ENCODE measurements at places on chromosomes 7 and 10. TPM values are rescaled to one million over a fixed set of nuclear protein-coding genes. Genes with fewer than 3 reads are reported as not detected.

The LBX1 gene
- not detected for total RNA-seq

The POU6F2 gene
- not detected for total RNA-seq

The CYP3A4 gene
- not detected for total RNA-seq

DNA sequence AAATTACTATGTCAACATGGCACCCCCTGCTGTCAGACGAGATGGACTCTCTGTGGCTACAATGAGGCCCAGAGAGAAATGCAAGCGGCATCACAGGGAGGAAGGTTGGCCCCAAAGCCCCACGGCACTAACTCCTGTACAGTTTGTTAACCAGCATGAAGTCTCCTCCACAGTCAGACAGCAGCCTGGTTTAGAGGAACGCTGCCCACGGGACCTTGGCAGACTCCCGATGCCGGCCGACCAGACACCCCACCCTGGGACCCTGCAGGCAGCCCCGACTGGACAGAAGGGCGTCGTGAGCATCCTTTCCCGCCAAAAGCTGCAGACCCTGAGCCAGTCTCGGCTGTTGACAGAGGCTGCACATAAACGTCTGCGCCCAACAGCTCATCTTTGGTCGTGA lies 158.8 kb downstream of the DIP2C start:
- no peak for DNase-seq

- no peak for DNase-seq
Observed at GRCh38 chr7:105773030-105773460, 103.4 kb downstream of the ATXN7L1 start.

GRCh38 chr7:82039621-82040020 lies 269.8 kb upstream of the HGF start:
- no peak for DNase-seq

- DNase-seq: no peak
Observed at GRCh38 chr7:39294022-39294421, 272.2 kb upstream of the YAE1 start.

DNA sequence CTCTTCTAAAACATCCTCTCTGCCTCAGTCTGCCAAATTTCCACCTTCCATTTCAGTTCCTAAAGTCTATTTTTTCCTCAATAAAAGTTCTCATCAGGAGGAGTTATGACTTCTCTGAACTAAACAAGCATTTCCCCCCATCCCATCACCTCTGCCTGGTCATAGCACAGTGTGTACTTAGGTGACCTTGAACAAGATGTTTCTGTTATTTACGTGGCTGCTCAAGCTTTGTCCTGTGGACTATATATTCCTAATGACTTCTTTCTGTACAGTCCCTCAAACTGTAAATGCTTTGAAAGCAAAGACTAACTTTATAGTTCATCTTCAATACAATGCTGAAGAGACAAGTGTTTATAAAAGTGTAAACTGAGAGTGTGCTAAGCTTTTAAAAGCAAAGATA lies 166.9 kb downstream of the CPEB3 start:
- no peak for DNase-seq

DNA sequence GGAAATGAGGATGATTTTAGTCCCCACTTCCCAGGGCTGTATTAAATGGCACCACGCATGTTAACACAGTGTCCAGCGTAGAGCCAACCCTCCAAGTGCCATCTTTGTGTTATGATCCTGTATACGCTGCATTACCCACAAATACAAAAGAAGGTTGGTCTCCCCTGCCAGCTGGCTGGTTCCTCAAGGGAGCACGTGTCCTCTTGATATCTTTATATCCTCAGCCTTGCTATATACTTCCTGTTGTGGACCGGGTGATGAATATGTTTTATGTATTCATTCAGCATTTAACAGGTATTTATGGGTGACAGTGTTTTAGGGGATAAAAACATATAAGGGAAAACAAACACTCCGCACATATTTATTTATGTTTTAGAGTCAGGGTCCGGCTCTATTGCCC lies 23.2 kb upstream of the PRRT4 start:
- DNase-seq: no peak

- DNase-seq: no peak
Observed at GRCh38 chr7:96303686-96304443, 18.0 kb downstream of the SLC25A13 start.

GRCh38 chr10:126654579-126654978 lies 15.9 kb downstream of the C10orf90 start:
- DNase-seq: no peak

DNA sequence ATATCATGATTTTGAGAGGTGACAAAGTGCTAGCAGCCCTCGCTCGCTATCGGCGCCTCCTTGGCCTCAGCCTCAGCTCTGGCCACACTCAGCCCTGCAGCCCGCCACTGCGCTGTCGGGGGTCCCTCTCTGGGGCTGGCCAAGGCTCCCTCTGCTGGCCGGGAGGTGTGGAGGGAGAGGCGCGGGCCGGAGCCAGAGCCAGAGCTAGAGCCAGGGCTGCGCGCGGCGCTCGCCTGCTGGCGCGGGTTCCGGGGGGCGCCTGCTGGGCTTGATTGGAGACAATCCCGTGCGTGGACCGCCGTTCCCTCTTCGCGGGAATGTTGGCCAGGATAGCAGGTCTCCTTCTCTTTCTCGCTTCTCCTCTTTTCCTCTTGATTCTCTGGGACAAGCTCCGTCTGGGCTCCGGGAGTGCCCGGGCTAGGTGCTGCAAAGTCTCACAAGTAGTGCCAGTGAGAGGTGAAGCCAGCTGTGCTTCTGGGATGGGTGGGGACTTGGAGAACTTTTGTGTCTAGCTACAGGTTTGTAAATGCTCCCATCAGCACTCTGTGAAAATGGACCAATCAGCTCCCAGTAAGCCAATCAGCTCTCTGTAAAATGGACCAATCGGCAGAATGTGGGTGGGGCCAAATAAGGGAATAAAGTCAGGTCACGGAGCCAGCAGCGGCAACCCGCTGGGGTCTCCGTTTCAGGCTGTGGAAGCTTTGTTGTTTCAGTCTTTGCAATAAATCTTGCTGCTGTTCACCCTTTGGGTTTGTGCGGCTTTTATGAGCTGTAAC lies 43.4 kb upstream of the ELMO1 start:
- DNase-seq: no peak

- DNase-seq: no peak
Observed at GRCh38 chr7:137886746-137887145, 40.0 kb upstream of the DGKI start.

DNA sequence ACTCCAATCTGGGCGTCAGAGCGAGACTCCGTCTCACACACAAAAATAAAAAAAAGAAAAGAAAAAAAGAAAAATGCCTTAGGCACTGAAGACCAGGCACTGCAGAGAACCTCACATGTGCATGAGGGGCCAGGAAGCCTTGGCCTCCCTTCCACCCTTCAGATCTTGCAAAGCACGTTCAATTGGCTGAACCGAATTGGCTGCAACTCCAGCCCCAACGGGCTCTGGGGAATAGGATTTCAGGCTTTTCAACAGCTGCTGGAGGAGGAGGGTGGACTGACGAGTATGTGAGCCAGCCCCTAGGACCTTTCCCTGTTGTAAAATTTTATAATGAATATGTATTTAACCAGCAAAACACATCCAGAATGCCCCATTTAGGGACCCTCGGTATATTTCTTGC lies 16.7 kb downstream of the TMEM120A start:
- DNase-seq: no peak

DNA sequence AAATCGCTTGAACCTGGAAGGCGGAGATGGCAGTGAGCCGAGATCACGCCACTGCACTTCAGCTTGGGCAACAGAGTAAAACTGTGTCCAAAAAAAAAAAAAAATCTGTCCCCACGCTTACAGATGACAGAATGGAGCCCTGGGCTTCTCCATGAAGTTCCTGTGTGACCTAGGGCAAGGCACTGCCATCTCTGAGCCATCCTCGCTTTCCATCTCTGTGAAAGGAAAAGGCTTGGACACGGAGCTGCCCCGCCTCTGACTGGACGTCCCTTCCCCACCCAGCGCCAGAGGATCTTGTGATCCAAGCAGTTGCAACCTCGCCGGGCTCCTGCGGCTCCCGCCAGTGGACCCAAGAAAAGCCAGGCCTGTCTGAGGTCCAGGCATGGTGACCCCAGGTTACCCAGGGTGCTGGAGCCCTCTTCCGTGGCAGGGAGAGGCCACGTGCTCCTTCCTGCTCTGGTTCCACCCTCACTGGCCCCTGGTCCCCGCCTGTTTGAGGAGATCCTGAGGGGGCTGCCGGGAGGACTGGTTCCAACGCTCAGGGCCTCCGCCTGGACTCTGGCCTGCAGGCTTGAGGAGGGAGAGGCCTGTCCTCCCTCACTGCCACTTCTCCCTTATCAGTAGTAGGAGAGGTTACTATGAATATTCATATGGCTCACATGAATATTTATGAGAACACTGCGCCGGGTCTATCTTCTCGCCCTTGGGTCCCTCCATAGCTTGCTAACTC lies 25.6 kb upstream of the ELFN1 start:
- no peak for DNase-seq

DNA sequence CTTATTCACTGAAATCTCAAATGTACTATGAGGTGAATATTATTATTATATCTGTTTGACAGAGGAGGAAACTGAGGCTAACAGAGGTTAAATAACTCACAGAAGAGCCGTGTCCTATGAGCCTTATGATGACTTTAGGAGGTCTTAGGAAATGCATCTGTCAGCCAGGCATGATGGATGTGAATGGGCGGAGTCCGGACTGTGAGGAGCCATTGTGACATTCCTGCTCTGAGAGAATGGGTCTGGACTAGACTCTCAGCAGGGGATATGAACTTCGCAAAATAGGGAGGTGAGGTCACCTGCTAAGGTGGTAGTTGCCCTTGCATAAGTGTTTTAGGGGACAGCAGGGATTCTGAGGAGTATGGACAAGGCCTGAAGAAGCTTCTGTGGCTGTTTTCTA lies 153.6 kb downstream of the TMEM178B start:
- no peak for DNase-seq

GRCh38 chr10:63391812-63392211 lies 74.0 kb downstream of the JMJD1C start:
- DNase-seq: no peak

DNA sequence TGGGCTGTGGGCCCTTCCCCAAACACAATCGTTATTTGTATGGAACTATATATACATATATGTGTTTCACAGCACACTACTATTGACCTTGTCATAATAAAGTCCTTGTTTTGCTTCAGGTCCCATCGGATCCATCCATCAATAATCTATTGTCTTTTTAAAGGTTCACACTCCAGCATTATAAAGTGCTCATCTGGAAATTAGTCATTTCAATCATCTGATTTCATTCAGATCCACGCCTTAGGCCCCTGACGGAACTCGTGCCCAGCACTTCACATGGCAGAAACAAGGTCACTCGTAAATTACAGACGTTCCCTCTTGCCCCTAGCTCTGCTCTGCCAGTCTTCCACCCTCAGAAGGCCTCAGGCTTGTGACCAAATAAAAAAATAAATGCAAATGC lies 133.1 kb upstream of the PPP2R2D start:
- no peak for DNase-seq

GRCh38 chr10:11913079-11913641 lies 90.0 kb downstream of the PROSER2 start:
- no peak for DNase-seq

DNA sequence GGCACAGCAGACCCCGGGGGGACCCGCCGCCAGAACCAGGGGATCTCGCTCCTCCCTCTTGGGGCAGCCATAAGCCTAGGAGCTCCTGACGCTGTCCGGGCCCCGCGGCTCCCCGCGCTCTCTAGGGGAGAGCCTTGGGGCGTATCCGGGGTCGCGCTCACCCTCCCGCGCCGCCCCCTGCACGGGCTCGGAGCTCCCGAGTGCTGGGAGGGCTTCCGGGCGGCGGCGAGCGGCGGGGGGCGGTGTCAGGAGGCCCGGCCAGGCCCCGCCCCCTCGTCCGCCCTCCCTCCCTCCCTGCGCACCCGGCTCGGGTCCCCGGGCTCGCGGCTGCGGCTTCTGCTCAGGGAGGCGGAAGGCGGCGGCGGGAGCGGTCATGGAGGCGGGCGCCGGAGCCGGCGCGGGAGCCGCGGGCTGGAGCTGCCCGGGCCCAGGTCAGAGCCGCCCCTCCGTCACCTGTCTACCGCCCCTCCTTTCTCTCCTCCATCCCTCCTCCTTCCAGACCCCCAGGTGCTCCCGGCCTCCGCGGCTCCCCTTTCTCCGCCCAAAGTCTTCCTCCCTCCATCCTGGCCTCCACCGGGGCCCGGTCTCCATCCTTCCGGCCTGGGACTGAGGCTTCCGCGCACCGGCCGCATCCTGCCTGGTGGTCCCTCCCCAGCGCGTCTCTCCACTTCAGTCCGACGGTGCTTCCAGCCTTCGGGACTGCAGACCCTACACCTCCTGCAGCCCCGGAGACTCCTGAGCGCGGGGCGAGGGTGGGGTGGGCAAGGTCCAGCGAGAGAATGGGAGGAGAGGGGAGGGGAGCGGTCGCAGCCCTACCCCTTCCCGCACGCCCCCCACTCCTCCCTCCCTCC lies at the start of gene CCDC136:
CCDC136 (plus strand) TSS at position 848 of the 851 bp plus-strand sequence. CDS start 444 bp downstream, outside the sequence.
- DNase-seq: peak; percentile 81

DNA sequence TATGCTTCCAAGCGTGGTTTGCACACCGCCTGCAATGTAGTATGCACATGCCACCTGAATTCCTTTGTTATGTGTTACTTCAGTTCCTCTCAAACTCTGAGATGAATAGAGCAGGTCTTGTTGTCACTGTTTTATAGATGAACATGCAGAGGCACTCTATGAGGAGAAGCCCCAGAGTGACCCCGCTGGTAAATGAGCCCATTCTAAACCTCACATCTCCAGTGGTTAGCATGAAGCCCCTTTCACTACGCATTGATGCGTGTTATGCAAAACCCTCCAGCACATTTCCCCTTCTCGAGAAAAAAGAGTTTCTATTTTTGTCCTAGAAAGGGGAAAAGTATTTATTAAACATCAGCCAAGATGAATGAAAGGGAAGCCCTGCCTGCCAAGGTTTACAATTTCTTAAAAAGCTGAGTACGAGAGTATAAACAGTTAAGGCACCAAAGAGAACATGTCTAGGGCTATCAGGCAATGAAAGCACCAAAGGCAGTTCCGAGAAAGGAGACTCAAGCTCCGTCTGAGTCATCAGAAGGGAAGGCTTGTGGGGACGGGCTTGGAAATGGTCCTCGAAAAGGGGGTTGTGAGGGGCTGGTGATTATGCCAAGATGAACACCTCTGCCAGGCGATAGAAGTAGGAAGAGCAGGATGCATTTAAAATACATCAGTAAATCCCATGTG lies 58.7 kb upstream of the PFKP start:
- no peak for DNase-seq

DNA sequence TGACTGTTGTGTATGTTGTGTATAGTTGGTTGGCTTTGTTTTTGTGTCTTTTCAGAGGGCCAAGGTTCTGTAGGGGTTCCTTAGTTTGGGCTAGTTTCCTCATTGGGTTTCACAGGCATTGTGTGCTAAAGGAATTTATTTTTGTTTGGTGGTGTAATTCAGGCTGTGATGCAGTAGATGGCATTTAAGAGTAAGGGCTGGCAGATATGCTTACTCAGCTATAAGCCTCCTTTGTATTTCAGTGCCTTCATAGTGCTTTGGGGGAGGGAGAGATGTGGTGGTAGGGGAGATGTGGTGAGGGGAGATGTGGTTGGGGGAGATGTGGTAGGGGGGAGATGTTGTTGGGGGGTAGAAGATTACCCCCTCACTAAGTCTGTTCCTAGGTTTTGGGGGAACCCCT lies 91.7 kb downstream of the SLC25A40 start:
- no peak for DNase-seq

Data from naive thymus-derived CD8-positive, alpha-beta T cell (primary cell).